ENCODE measurements at places on chromosomes 7 and 10. TPM values are rescaled to one million over a fixed set of nuclear protein-coding genes. Genes with fewer than 3 reads are reported as not detected.
A peak's percentile ranks its signal among the peaks of the same experiment; 100 is the strongest.

DNA sequence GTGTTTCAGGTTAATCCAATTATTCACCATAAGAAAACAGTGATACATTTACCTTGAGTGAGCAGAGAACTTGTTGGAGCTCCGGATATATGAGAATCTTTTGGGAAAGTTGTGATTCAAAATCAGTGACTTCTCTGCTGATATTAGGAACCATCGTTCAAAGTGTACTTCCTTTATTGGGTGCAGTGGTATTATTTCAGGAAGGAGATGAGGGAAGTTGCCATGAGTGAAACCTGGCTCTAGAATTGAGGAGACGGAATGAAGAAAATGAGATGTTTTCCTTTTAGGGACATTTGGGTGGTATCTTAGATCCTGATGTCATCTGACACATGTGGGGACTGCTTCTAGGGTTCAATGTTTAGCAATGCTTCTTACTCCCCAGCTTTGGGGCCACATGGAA lies 343.9 kb downstream of the ABCA13 start:
- no peak for DNase-seq

DNA sequence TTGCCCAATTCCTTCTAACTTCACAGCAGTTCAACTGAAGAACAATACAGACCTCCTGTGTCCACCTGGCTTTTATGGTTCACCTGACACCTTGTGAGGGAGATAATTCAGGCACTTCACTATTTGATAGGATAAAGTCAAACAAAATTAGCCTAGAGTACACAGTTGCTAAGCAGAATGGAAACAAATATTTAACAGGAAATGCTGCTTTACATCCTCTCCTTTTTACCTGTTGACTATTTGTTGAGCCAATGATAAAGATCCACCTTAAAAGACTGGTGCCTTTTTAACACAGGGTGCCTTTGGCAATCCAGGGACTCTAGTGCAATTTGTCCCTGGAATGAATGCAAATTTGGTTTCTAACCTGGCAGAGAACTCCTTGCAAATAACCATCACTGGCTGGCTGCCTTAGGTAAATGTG lies 39.8 kb downstream of the ITPRID1 start:
- DNase-seq: no peak

DNA sequence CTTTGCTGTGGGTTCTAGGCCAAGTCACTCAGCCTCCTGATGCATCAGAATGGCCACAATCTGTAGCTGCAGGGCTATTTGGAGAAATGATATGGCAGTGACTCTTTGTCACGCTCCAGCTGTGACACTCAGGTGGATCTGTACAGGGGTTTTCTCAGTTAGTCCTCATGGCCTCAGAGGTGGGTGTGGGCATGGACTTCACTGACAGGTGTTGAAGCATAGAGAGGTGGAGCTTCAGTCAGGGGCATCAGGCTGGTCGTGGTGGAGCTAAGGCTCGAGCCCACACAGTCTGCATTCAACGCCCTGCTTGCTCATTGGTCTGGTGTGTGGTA lies 21.2 kb downstream of the PALD1 start:
- no peak for DNase-seq

- DNase-seq: peak; percentile 18
These were observed 4.7 kb upstream of the ARPC1B start for GRCh38 chr7:99369767-99370391.

- DNase-seq: no peak
These were observed 113.4 kb downstream of the BTRC start for GRCh38 chr10:101467286-101467770.

ADAM22 gene
- total RNA-seq: 2.7 TPM

CDK6 gene
- total RNA-seq: 21.7 TPM

DENND2A gene
- 19.0 TPM for total RNA-seq

DNA sequence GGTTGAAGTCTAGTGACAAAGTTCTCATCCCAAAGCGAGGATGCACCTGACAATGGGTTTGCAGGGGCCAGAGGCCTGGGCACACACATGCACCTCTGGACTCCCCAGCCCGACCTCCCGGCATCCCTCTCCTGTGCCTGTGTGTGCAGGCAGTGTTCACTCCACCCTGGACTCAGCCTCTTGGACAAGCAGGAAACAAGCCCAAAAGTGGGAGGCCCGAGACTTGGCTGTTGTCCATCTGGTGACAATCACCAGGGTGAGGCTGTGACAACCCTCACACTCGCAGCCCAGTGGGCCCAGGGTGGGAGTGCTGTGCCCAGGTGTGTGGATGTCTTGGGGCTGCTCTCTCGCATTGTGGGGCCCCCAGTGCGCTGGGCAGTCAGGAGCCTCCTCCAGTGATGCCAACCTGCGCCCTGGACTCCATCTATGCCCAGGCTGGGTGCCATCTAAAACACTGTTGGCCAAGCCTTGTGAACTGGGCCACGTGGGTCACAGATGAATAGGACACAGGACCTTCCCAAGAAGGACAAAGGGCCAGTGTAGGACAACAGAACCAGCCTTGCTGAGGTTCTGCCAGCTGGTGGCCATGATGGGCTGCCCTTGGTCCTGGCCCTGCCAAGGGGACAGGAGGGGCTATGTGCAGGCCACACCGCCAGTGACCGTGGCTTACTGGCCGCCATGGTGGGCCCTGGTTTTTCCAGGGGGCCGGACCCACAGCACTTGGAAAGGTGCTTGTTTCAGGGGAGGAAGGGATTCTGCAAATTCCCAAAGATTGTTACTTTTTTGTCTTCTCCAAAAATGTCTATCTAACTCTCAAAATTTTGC lies 144.3 kb downstream of the TCERG1L start:
- DNase-seq: no peak

STRIP2 gene
- 1.3 TPM for total RNA-seq

- DNase-seq: no peak
These were observed 16.2 kb downstream of the DUSP5 start for GRCh38 chr10:110513949-110514348.
